ENCODE measurements at places on chromosomes 11 and 22. TPM values are rescaled to one million over a fixed set of nuclear protein-coding genes. Genes with fewer than 3 reads are reported as not detected.

The FAM180B gene
- not detected for total RNA-seq

DNA sequence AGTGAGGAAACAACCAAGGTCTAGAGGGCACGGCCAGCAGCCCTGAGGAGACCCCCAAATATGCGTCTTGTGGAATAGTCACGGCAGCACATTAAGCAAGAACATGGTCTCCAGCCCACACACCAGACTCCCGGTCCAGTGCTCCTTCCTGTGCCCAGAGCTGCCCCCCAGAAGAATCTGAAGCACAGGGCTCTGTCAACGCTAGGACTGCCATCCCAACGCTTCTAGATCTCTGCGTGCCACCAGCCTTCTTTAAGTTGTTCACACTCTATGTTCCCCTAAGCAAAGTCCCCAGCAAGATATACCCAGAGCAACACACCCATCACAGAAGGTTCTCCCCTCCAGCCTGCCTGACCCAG is 3.5 kb upstream of the SEC14L2 start:
- peaks cover 5% of the 10 kb centered on the region for H3K36me3 ChIP-seq
- peaks cover 51% of the 10 kb centered on the region for H3K27me3 ChIP-seq
- H3K4me1 ChIP-seq = peaks cover 34% of the 10 kb centered on the region
- no peak overlapping the region for H3K4me3 ChIP-seq

DNA sequence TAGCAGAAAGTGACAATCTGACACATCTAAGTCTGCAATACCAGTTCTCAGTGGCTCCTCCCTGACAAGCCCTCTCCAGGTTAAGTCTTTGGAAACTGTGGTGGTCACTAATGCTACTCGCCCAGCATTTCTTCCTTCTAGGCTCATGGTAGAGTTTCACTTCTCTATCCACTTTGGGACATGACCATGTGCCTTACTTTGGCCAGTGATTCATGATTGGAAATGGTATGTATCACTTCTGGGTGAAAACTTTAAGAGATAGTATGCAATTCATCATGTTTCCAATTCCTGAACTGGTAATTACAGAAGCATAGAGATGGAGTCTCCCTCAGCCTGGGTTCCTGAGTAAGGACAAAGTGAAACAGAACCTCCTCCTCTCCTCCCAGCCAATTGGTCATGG is 151.5 kb upstream of the LMO1 start:
- no peak for DNase-seq
- H3K36me3 ChIP-seq = no peaks in the 10 kb centered on the region
- no peaks in the 10 kb centered on the region for H3K4me1 ChIP-seq
- H3K4me3 ChIP-seq = no peak overlapping the region
- H3K27ac ChIP-seq = no peak overlapping the region
- no peaks in the 10 kb centered on the region for H3K27me3 ChIP-seq

The SCUBE2 gene
- total RNA-seq = 0.64 TPM

GRCh38 chr11:125945011-125945796 is 640 bp upstream of the VSIG10L2 start:
- peaks cover 18% of the 10 kb centered on the region for H3K4me1 ChIP-seq
- H3K27me3 ChIP-seq = no peaks in the 10 kb centered on the region
- DNase-seq = no peak
- no peak overlapping the region for H3K4me3 ChIP-seq

GRCh38 chr22:44807232-44807631 is 54.9 kb downstream of the ARHGAP8 start:
- peaks cover 24% of the 10 kb centered on the region for H3K4me1 ChIP-seq
- H3K4me3 ChIP-seq = 0 out of 2 replicates have a peak overlapping the region, but pooled peaks have one; percentile 18
- peaks cover 27% of the 10 kb centered on the region for H3K36me3 ChIP-seq
- H3K27ac ChIP-seq = peak overlapping the region; percentile 78

The SERHL2 gene
- 0.37 TPM for total RNA-seq

DNA sequence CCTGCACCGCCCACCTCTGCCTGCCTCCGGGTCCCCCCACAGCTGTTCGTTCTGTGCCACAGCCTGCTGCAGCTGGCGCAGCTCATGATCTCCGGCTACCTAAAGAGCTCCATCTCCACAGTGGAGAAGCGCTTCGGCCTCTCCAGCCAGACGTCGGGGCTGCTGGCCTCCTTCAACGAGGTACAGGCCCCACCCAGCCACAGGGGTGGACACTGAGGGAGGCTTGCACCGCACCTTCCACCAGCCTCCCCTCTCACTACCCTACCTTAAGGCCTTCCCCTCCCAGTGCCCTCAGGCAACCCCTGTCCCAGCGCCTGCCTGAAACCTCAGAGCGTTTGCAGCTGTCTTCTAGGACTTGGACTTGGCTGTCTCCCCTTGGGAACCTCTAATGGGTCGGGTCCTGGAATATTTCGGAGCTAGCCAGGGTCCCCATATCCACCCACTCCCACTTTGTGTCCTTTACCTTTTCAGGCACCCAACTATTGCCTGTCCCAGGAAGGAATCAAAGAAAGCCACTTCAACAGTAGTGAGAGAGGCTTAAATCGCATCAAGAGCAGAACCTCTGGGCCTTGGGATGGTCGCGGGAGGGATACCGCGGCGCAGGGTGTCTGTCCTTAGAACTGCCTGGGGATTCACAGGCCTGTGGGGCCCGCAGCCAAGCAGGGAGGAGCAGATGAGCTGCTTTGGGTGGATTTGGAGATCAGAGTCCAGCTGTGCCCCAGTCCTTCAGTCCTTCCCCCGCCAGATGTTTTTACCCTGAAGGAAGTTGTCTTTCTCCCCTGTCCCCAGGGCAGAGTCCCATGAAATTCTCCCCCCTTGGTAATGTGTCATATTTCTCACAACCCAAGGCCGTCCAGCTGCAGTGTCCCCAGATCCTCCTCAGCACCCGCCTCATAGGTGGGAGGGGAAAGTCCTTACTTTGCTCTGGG is 13.3 kb downstream of the SLCO2B1 start:
- H3K4me3 ChIP-seq = no peak overlapping the region
- no peak for DNase-seq
- H3K27me3 ChIP-seq = no peaks in the 10 kb centered on the region
- peaks cover 11% of the 10 kb centered on the region for H3K4me1 ChIP-seq

The TIGD3 gene
- total RNA-seq = 1.9 TPM

DNA sequence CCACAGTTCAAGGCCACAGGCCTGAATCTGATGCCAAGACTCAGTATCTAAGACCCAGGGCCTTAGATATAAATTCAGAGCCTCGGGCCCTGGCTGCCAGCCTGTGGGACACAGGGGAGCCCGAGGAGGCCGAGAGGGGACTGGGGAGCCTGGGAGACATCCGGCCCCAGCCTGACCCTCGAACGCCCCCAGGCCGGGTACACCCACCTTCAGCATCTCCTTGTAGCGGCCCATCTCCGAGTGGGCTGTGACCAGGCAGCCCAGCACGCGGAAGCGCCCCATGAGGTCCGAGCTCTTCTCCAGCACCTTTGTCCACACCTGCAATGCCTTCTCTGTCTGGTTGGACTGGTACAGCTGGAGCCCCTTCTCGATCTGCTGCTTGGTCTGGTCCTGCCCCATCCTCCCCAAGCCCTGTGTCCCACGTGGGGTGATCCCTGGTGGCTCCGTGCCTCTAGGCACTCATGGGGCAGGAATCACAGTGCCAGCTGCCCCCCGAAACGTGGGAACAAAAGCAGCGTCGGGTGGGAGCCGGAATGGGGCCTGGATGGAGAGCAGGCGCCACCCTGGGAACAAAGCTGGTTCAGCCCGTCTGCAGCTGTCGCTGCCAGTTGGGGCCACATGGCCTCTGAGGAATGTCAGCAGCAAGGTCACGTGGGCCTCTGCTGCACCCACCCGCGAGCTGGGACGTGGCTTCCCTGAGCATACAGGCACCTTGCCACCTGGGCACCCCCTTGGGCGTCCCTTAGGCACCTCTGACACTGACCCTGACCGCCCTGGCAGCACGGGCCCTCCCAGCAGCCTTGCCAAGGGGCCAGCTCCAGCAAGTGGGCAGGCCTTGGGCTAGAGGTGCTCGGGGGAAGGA is at the start of gene RAPSN:
Gene RAPSN (minus strand): TSS at position 571 of the 862 bp plus-strand sequence. CDS start 172 bp downstream, at position 399.
- no peaks in the 10 kb centered on the region for H3K27me3 ChIP-seq
- H3K4me3 ChIP-seq = no peak within 1 kb of the TSS
- H3K4me1 ChIP-seq = no peaks in the 10 kb centered on the region
- no peaks in the 10 kb centered on the region for H3K36me3 ChIP-seq

The CCDC83 gene
- not detected for total RNA-seq

- H3K4me3 ChIP-seq = no peak overlapping the region
- H3K36me3 ChIP-seq = peaks cover 3% of the 10 kb centered on the region
- H3K27me3 ChIP-seq = no peaks in the 10 kb centered on the region
Observed at GRCh38 chr11:88555829-88556202, 218.3 kb upstream of the CTSC start.

DNA sequence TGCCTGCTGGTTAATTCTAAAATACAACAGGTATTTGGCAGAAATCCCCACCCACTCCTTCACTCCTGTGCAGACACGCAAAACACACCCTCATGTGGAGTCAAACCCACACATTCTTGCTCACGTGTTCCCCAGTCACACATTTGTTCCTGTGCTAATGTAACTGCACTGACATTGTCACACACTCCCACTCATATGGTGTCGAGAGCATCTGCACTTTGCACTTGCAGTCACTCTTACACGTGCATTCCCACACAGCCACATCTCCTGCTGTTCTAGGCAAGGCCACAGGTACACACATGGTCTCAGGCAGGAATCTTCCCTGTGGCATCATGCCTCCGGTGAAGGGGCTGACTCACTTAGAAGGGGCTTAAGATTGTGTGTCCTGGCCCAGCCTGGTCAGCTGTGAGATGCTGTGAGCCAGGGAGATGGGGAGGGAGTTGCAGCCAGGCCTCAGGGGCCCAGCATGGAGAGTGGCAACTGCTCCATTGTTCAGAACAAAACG is 395.0 kb downstream of the TENM4 start:
- H3K36me3 ChIP-seq = no peaks in the 10 kb centered on the region
- H3K4me3 ChIP-seq = no peak overlapping the region
- no peak overlapping the region for H3K27ac ChIP-seq
- DNase-seq = no peak

DNA sequence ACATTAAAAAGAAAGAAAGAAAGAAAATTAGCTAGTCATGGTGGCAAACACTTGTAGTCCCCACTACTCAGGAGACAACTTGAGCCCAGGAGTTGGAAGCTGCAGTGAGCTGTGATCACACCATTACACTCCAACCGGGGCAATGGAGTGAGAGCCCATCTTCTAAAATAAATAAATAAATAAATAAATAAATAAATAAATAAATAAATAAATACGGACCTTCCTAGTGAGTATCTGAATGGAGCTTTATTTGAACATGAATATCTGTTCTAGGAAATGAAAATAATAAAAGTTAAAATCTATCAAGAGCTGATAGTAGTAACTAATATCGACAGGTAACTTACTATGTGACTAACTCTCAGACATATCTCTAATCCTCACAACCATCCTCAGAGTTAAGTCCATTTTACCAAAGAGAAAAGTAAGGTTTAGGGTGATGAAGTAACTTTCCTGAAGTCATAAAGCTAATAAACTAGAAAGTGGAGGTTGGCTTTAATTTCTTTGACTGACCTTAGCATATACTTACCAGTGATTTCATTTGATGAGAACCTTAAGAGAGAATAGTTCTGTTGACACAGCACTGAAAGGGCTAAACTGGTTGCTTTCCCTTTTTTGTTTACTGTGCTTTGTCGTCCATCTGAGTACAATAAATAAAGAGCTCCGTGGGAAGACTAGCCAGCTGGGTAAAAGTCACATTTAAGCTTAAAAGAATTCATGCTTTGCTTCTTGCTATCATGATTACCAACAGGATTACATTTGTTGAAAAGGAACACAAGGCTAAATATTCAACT is 22.4 kb downstream of the ENTHD1 start:
- H3K27ac ChIP-seq = no peak overlapping the region
- H3K4me3 ChIP-seq = no peak overlapping the region
- no peaks in the 10 kb centered on the region for H3K4me1 ChIP-seq
- H3K27me3 ChIP-seq = no peaks in the 10 kb centered on the region
- no peaks in the 10 kb centered on the region for H3K36me3 ChIP-seq

DNA sequence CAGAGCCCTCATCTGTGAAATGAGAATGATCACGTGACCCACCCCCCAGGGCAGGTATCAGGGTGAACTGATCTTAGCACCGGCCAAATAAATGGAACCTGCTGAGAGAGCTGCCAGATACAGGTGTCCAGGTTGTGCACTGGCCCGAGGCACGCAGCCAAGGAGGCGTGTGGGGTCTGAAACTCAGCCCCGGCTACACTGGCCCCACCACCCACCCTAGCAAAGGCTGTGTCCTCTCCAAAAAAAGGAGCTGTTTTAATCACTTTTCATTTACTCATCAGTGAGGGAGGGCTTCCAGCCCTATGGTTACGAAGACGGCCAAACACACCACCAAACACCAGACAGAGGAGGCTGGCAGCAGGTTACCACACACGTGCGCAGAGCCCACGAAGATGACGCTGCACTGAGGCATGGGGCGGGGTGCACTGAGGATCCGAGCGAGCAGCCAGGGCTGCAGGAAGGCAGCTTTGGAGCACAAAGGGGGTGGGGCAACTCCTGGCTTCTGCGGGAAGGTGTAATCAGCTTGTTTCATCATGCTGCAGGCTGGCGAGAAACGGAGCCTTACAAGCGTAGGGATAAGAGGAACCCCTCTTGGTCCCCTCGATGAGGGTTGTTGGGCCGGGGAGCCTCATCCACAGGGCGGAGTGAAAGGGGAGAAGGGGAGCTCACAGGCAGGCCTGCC is 19.5 kb upstream of the SLC22A12 start:
- no peak overlapping the region for H3K27ac ChIP-seq
- no peak overlapping the region for H3K4me3 ChIP-seq
- peak; percentile 53 for DNase-seq
- H3K27me3 ChIP-seq = peaks cover 19% of the 10 kb centered on the region

The PTPRCAP gene
- total RNA-seq = 4.0 TPM

GRCh38 chr11:45182902-45183301 is 36.5 kb downstream of the PRDM11 start:
- peaks cover 10% of the 10 kb centered on the region for H3K4me1 ChIP-seq
- peak; percentile 47 for DNase-seq

The PIWIL4 gene
- 0.62 TPM for total RNA-seq

The OVOL1 gene
- 7.7 TPM for total RNA-seq

DNA sequence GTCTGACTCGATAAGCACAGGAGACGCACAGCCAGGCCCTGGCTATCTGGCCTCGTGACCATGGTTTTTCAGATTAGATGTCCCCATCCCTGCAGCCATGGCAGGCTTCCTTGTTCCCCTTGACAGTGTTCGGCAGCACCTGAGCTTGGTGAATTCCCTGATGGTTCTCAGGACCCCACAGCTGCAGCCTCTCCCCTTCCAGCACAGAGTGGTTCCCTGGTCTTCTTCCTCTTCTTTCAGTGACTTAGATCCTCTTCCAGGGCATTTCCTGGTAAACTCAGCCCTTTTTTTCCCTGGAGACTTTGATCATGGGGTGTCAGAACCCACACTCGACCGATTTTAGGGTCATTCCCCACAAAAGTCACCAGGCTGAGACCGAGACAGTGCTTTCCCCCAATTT is 14.5 kb downstream of the GLB1L3 start:
- peaks cover 64% of the 10 kb centered on the region for H3K36me3 ChIP-seq
- peaks cover 20% of the 10 kb centered on the region for H3K4me1 ChIP-seq
- H3K4me3 ChIP-seq = no peak overlapping the region
- no peak for DNase-seq
- no peaks in the 10 kb centered on the region for H3K27me3 ChIP-seq
- peak overlapping the region; percentile 72 for H3K27ac ChIP-seq

- H3K4me1 ChIP-seq = peaks cover 62% of the 10 kb centered on the region
- H3K4me3 ChIP-seq = no peak overlapping the region
- peaks cover 16% of the 10 kb centered on the region for H3K36me3 ChIP-seq
- H3K27me3 ChIP-seq = no peaks in the 10 kb centered on the region
Observed at GRCh38 chr22:17489101-17489500, 74.2 kb upstream of the SLC25A18 start.
